ENCODE measurements at places on chromosomes 7 and 10. TPM values are rescaled to one million over a fixed set of nuclear protein-coding genes. Genes with fewer than 3 reads are reported as not detected.

- no peak overlapping the region for H3K4me3 ChIP-seq
- no peak for DNase-seq
- H3K4me1 ChIP-seq = no peaks in the 10 kb centered on the region
- H3K27me3 ChIP-seq = no peaks in the 10 kb centered on the region
These were observed 523.0 kb downstream of the ANKRD7 start for GRCh38 chr7:118747473-118747872.

- H3K27me3 ChIP-seq = no peaks in the 10 kb centered on the region
- H3K36me3 ChIP-seq = peaks cover 20% of the 10 kb centered on the region
- no peak for DNase-seq
These were observed 78.6 kb downstream of the LCOR start for GRCh38 chr10:96910488-96911395.

SH3PXD2A gene
- total RNA-seq = 10.4 TPM

DRGX gene
- total RNA-seq = not detected

DNA sequence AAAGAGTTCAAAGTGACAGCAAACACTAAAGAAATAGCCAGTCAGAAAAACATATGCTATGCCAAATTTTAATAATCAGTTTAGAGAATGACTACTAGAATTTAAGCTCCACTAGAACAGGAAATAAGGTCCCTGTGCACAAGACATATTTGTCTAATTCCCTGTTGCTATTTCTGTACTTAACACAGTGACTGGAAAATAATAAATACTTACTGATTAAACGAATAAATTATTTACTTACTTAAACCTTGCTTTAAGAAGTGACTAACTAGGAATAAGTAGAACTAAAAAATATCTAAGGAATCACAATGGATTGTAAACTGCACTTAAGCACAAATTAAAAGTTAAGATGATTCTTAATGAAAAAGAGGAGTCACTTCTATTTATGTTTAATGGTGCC, 22.3 kb downstream of the NPS start:
- no peaks in the 10 kb centered on the region for H3K27me3 ChIP-seq
- H3K36me3 ChIP-seq = no peaks in the 10 kb centered on the region
- no peak for DNase-seq
- H3K27ac ChIP-seq = no peak overlapping the region
- H3K4me3 ChIP-seq = no peak overlapping the region
- no peaks in the 10 kb centered on the region for H3K4me1 ChIP-seq

GRCh38 chr10:46035923-46036849, 5.8 kb upstream of the NCOA4 start:
- peaks cover 9% of the 10 kb centered on the region for H3K4me1 ChIP-seq
- H3K27me3 ChIP-seq = no peaks in the 10 kb centered on the region
- H3K27ac ChIP-seq = no peak overlapping the region
- no peak for DNase-seq

ANKRD22 gene
- total RNA-seq = 0.16 TPM

DNA sequence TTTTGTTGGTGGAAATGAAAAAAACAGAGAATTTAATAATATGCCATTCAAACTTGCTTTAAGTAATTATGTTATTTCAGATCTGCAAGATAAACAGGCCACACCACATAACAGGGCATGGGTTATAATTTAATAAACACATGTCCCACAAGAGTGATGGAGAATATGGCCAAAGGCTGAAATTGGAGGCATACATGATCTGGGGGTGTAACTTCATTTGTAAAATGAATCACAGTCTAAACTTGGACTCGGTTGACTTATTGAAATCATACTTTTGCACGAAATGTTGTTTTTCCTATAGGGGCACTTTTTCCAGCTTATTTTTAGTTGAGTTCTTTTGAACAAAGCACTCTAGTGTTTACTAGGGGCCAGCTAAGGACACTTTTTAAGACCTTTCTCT, 151.6 kb downstream of the TMEM26 start:
- H3K36me3 ChIP-seq = no peaks in the 10 kb centered on the region
- H3K27ac ChIP-seq = no peak overlapping the region
- H3K4me1 ChIP-seq = no peaks in the 10 kb centered on the region
- H3K27me3 ChIP-seq = peaks cover 9% of the 10 kb centered on the region
- DNase-seq = no peak

Measured in activated T-helper 1 cell treated with anti-CD3 and anti-CD28 coated beads, Interleukin-12 subunit alpha, Interleukin-12 subunit beta, Interleukin-2, Interleukin-4 antibody, amounts not matched to agents 30 ng/mL and 10 ng/mL and 1 ng/mL, durations not matched to agents 14 hours and 24 hours and 36 hours (primary cell).